ENCODE measurements at places on chromosomes 2 and 18.

GRCh38 chr18:36516726-36517125 lies 219.2 kb downstream of the FHOD3 start:
- DNase-seq, result no peak

GRCh38 chr2:138275881-138276280 lies 225.7 kb upstream of the SPOPL start:
- no peak for DNase-seq

GRCh38 chr2:202588647-202589581 lies 45.9 kb upstream of the FAM117B start:
- DNase-seq, result peak; percentile 70

DNA sequence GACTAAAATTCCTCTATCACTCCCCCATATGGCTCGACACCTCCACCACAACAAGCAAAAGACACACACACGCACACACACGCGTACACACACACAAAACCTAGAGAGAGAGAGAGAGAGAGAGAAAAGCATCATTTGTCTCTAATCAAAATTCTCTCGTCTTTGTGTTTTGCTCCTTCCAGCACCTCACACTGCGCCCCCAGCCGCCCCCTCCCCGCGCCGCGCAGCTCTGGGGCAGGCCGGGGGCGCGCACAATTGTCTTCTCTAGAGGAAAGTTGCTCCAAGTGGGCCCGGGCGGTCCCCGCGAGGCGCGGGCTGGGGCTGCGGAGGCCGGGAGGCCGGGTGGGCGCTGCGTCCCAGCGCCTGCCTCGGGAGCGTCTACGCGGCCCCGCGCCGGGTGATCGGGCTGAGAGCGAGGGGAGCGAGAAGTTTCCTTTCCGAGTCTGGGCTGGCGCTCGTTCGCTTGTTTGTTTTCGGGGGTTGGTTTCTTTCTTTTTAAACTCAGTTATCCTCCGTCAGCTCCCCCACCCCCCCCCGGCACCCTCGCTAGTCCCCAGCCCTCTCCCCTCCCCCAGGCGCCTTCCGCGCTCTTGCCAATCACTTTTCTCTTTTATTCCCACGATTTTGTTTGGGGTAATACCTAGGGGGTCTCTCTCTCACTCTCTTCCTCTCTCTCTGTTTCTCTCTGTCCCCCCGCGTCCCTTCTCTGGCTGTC lies 4.1 kb downstream of the ZEB2 start:
- peak; percentile 22 for DNase-seq

DNA sequence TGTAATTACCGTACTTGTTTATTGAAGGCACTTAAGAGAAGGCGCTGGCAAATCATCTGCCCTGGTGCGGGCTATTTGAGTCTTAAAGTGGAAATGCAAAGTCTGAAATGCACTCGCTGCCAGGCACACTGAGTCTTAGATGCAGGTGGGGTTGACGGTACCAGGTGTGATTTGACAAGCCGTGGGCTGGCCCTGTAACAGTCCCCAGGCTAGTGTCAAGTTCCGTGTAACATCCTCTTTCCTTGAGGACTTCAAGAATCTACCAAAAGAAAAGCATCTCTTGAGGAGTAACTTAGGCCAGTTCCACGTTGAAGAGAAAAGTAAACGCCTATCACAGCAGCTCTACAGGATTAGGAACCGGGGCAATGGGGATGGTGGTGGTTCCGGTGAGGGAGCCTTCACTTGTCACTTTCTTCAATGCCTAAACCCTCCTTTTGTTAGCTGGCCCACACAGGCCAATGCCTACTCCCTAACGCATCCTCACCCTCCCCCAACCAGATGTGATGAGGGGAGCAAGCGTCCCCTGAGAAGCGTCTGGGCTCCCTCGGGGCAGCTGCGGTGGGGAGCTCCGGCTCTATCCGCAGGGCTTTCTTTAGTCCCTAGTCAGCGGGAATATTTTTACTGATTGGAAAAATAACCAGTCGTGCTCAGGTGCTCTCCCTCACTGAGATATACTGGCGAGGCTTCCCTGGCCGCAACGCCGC lies 1.5 kb upstream of the UGP2 start:
- no peak for DNase-seq

GRCh38 chr2:71129902-71130151 lies 202 bp downstream of the MCEE start:
- no peak for DNase-seq

GRCh38 chr2:209460151-209460761 lies 36.4 kb downstream of the MAP2 start:
- DNase-seq, result no peak

DNA sequence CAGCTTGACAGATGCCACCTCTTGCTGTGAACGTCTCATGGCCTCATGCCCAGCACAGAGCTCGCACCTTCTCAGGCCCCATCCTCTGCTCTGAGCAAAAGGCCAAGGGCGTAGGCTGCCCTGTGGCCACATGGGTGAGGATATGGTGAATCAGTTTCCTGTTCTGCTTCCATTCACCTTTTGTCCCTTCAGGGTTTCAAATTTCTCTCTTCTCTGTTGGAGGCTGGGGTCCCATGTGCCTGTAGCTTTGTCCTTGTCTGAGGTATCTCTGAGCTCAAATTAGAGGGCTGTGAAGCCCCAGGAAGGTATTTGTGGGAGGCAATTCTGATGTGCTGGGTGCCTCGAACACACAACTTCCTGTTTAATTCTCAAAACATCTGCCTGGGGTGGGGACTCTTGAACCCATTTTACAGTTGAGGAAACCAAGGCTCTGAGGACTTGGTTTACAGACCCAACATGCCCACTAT lies 29.0 kb downstream of the ZAP70 start:
- no peak for DNase-seq

- no peak for DNase-seq
Observed at GRCh38 chr2:39682066-39682692, 16.5 kb downstream of the TMEM178A start.

- DNase-seq, result no peak
Observed at GRCh38 chr18:6207116-6207515, 207.6 kb downstream of the L3MBTL4 start.

- no peak for DNase-seq
Observed at GRCh38 chr2:47520302-47520630, 117.3 kb downstream of the MSH2 start.

DNA sequence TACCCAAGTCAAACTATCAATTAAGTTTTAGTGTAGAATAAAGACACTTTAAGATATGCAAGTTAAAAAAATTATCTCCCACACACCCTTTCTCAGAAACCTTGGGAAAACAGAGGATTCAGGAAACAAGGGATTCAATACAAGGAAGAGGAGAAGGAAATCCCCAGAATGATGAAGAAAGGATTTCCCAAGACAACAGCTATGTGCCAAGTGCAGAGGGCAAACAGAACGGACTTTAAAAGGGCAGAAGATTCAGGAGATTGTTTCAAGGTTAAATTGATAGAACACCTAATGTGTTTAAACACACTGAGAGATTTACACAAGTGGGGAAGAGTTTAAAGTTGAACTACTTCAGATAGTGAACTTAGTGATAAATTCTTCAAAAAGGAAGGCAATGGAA lies 71.5 kb upstream of the EPAS1 start:
- DNase-seq, result no peak

- peak; percentile 54 for DNase-seq
Observed at GRCh38 chr2:219495531-219496122, 3.1 kb upstream of the GMPPA start.

- no peak for DNase-seq
Observed at GRCh38 chr18:31931163-31931885, 11.6 kb downstream of the TRAPPC8 start.

- no peak for DNase-seq
Observed at GRCh38 chr2:192467953-192468660, 273.4 kb upstream of the TMEFF2 start.

DNA sequence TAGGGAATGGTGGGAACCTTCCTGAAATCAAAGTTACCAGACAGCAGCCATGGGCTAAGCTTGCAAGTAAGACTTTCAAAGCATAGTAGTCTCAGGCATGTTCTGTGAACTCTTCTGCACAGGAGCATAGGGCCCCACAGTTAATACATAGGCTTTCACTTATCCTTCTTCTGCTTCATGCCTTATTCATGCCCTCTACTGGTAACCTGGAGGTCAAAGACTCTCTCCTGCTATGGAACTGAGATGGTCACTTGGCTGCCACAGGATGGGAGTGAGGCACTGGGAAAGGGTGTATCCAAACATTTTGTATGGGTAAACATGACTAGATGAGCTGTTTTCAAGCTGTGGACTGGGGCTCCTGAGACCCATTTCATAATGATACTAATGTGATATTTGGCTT lies 49.1 kb upstream of the ZNF638 start:
- no peak for DNase-seq

GRCh38 chr2:82994151-82994550 lies 1464.9 kb downstream of the SUCLG1 start:
- DNase-seq, result no peak

DNA sequence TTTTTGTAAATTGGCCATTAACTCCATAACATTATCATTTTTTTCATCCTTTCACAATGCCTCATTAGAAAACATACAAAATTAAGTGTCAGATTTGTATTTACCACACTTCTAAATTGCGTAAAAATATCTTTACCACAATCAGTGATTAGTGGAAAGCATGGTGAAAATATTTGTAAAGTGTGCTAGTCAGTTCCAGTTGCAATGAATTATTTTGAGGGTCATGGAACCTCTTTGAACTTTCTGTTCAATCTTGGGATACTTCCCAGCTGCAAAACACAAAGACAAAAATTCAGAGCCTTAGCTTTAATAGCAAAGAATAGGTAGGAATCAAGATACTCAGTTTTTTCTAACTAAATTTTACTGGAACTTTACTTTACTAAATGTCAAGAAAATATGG lies 4.0 kb upstream of the COL3A1 start:
- no peak for DNase-seq

DNA sequence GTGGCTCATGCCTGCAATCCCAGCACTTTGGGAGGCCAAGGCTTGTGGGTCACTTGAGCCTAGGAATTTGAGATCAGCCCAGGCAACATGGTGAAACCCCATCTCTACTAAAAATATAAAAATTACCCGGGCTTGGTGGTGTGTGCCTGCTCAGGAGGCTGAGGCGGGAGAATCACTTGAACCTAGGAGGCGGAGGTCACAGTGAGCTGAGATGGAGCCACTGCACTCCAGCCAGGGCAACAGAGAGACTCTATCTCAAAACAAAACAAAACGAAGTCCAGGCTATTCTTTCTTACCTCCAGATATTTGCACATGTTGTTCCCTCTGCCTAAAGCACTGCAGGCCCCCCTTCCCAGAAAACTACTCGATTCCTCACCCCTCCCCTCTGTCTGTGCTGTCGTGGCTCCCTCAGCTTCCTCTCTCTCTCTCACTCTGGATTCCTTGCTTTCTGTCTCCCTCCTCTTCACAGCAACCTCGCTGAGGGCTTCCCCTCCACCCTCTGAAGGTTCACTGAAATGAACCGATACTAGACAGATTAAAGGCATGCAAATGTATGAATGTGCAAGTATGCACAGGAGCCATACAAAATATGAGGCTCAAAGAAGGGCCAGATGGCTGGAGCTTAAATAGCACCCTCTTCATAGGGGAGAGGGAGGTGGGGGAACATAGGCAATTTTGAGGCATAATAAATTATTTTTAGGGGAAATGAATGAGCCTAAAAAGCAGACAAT lies 18.5 kb downstream of the TMEM177 start:
- peak; percentile 46 for DNase-seq

DNA sequence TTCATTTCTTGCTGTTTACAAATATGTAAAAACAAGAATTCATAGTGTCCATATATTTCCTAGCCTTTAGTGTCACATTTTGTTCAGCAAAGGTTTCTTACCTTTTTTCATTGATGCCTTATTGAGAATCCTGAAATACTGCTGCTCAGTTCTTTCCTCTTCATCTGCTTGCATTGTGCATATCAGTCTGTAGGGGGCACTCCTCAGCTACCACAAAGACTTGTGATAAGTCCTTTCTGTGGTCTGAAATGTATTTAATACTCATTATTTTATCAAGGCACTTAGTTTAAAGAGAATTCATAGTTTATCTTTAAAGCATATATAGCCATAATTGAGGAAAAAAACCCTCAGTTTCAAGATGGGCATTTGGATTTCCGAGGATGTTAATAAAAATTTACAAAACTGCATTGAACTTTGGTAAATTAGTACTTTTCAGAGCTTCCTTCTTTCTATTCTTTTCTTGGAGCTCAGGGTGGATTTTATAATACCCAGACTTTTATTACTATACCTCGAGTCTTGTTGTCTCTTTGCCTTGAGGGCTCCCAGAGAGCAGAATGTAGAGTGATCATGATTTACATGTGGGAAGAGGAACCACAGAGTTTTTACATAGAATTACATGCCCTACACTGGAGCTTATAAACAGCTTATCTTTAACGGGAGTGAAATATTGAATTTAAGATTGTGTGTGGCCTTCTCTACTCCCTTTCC lies 570.1 kb downstream of the PLCL1 start:
- DNase-seq, result peak; percentile 17

- no peak for DNase-seq
Observed at GRCh38 chr2:74845991-74846390, 12.1 kb downstream of the HK2 start.

DNA sequence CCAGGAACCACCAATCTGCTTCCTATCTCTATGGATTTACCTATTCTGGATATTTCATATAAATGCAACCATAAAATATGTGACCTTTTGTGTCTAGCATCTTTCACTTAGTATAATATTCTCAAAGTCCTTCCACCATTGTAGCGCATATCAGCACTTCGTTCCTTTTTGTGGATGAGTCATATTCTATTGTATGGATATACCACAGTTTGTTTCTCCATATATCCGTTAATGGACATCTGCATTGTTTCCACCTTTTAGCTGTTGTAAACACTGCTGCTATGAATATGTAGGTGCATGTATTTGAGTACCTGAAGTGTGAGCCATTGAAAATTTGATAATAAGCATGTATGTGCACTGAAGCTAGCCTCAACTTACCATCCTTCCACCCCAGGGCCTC lies 80.1 kb downstream of the NBAS start:
- no peak for DNase-seq

GRCh38 chr18:33817096-33817495 lies 239.1 kb downstream of the ASXL3 start:
- no peak for DNase-seq

- DNase-seq, result no peak
Observed at GRCh38 chr2:222686086-222686750, 14.8 kb downstream of the MOGAT1 start.

- DNase-seq, result no peak
Observed at GRCh38 chr2:216486708-216487107, 11.9 kb upstream of the RPL37A start.

DNA sequence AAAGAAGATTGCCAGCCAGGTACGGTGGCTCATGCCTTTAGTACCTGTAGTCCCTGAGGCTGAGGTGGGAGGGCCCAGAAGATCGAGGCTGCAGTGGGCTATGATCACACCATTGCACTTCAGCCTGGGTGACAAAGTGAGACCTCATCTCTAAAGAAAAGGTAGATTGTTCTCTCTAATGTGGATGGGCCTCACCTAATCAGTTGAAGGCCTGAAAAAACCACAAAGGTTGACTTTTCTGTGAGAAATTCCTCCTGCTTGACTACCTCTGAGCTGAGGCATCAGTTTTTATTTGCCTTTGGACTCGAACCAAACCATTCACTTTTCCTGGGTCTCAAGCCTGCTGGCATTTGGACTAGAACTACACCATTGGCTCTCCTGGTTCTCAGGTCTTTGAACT lies 142.1 kb upstream of the CYP26B1 start:
- DNase-seq, result no peak

All from activated naive CD4-positive, alpha-beta T cell treated with anti-CD3 and anti-CD28 coated beads, Interleukin-2, amount 50 U/mL, for 16 hours (primary cell).